ENCODE measurements at places on chromosomes 5 and 9.

DNA sequence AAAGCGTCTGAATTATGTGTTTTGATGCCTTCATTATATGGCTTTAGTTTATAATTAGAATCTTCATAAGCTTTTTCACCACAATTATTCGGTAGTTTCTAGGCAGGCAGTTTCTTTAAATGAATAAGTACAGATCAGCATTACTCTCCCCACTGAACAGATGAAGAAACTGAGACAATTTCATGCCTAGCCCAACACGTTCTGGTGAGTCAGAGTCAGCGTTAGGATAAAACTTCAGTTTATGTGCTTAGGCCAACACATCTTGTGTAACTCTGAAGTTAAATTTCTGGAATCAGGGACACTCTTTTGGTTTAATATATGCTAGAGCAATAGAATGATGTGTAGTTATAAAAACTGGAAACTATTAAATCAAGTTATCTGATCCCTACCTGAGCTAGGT lies 186.7 kb upstream of the ELL2 start:
- no peak for DNase-seq

DNA sequence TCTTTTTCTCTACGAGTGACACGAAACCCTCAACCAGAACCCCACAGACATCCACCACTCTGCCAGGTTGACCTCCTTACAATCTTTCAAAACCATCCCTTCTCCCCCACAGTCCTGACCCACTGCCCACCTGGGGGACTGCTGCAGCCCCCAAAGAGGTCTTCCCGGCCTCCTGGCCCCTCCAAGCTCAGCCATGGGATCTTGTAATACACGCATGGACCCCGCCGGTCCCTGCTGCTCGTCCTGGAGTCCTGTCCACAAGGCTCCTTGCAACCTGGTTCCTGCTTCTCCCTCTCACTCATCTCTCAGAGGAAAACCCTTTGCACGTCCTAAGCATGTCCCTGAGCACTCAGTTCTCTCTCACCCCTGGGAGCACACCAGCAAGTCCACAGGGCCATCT lies 187.3 kb downstream of the CDK5RAP2 start:
- no peak for DNase-seq

GRCh38 chr5:57316798-57317327 lies 143.0 kb downstream of the GPBP1 start:
- DNase-seq, result no peak

DNA sequence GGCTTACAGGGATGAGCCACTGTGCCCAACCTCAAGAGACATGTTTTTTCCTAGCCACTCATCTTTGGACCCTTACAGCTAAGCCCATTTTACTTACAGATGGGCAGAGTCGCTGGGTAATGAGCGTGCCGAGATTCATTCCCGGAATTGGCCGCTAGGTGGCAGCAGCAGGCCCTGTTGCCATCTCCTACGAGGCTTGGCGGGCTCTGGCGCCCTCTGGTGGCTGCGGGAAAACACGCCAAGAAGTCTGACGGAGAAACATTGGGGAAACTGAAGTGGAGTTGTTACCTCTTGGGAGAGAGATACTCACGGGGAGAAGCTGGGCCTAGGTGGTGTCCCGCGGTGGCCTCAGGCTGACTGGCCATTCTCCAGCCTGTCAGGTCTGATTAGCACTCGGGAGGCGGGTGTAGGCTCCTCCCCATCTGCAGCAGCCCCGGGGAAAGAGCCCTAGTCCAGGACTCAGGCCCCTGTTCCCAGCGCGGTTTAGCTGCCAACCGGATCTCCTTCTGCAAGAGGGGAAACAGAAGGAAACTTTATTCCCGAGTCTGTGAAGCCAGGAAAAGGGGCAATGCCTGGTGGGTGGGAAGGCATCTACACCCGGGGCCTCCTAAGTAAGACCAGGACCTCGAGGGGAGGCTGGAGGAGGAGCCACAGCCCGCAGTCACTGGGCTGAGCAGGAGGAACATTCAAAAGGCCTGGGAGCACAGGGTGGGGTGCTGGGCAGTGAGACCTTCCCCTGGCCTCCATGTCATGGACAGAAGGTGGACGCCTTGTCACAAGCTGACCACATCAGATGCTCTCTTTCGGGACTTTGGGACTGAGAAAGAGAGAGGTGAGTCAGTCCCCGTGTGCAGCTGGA lies 9.7 kb downstream of the PTGES2 start:
- DNase-seq, result peak; percentile 94

DNA sequence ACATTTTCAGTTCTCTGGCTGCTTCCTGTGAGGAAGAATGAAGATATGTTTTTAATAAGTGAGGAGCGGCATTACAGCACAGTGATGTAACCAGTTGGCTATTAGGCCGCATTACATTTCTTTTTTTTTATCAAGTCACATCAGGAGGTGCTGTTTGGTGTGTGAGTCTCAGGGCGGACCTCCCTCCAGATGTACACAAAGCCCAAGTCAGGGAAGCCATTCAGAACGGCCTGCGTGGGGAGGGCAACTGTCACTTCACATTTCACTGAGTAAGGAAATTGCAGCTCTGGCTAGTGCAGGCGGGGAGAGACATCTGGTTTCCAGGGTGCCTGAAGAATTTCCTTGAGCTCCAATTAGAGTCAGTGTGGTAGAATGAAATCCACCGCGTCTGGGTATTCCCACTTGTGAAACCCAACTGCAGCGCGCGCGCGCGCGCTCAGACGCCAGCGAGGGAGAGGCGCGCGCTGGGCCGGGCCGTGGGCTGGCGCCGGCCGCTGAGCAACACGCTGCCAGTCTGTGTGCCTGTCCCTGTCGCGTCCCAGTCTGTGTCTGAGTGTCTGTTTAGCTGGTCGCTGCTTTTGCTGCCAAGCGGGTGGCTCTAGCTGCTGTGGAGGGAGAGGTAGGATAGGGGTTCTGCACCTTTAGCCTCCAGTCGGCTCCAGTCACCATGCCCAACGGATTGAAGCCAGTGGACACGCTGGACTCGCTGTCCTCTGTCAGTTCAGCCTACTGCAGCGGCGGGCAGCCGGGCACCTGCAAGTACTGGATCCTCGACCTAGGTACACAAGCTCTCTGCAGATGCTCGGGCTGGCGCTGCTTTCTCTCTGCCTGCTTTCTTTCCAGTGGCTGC lies 140.8 kb upstream of the OTULINL start:
- no peak for DNase-seq

GRCh38 chr5:42648036-42648435 lies 108.6 kb upstream of the CCDC152 start:
- DNase-seq, result no peak

Measured in CD4-positive, alpha-beta T cell treated with Interleukin-10 for 1 hour (primary cell).